Spleen (tissue), 13 donors: ENCODE measurements at places on chromosomes 6 and 20.

DNA sequence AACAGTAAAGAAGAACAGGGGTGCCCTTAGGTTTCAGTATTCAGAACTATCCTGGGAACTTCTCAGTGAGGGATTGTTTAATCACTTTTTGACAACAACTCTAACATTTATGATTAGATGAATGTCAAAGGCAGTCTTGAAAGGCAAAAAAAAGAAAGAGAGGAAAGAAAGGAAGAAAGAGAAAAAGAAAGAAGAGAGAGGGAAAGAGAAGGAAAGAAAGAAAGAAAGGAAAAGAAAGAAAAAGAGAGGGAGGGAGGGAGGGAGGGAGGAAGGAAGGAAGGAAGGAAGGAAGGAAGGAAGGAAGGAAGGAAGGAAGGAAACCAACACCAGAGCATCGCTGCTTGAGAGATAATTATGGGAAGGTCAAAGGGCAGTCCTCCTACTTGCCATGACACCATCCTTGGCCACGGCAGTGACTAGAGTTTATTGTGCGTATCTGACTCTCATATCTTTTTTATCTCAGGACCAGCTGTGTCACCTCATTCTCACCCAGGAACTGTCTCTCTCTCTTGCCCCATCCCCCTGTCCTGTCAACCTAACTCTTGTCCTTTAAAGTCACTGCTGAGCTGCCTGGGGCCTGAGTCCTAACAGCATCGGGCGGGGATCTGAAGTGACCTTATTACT, 96.8 kb upstream of the ATXN1 start:
- DNase-seq, result no peak

DNA sequence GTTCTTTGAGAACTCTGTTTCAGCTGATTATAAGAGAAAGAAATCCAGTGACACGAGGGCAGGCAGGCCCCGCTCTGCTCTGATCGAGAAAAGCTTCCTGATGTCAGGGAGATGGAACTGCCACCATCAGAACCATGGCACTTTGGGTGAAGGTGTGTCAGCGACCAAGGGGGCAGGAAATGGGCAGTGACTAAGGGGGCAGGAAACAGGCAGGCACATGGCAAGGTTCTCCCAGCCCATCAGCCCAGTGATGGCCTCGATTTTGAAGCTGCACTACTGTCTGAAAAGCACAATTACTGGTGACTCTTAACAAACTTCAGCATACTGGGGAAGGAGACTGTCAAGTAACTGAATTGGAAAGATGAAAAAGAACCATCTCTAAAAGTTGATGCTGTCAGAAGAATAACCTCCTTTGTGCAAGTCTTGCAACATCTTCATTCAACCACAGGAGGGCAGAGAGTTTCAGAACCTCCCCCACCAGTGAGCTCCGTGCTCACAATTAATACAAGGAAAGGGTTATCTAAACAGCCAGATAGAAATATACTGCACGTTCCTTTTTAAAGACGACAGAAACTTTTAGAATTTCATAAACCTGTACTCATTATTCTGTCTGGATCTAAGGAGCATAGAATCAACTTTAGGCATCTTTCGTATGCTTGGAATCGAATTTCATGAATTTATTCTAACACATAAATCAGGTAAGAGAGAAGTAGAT, 39.1 kb downstream of the TMX4 start:
- no peak for DNase-seq

GRCh38 chr6:72857791-72858585, 236.1 kb downstream of the KCNQ5 start:
- no peak for DNase-seq

- no peak for DNase-seq
These were observed 116.5 kb downstream of the MAP3K4 start for GRCh38 chr6:161107779-161108730.

DNA sequence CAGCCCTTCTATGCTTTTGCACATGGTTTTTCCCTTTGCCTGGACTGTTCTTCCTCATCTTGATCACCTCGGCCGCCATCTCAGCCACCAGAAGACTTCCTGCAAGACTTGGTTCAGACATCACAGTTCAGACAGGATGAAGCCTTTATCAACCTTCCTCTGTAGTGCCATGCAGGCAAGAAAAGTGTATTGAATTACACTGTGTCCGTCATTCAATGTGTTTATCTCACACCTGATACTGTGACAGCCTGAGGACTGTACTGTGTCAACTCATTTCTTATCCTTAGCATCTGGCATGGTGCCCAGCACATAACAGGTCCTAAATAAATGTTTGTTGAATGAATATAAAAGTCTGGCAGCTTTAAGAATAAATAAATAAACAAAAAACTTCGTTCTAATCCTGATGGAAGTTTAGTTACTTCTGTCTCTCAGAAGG, 133.3 kb upstream of the MAN1A1 start:
- no peak for DNase-seq

GRCh38 chr6:156910938-156911337, 133.8 kb downstream of the ARID1B start:
- no peak for DNase-seq
